ENCODE measurements at places on chromosomes 13 and 19.

GRCh38 chr13:111115965-111116521, 933 bp downstream of the ARHGEF7 start:
- no peak for DNase-seq

DNA sequence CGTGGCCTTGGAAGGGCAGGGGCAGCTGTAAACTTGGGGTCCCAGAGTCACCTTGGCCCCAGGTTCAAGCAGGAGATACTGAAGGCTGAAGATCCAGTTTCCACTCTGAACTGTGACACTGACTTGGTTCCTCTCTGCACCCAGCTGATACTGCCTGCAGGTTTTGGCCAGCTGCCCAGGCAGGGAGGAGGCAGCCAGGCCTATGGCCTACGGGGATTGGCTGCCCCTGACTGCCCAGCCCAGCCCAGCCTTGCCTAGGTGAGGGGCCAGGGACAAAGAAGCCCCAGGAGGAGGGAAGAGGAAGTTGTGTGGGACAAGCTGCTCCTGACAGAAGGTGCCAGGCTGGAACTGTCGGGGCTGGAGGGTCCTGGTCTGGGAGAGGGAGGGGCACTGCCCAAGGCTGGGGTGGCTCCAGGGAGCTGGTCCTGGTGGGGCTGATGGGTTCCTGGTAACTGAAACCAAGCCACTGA, 51.7 kb upstream of the CYP4F8 start:
- DNase-seq: peak; percentile 16

DNA sequence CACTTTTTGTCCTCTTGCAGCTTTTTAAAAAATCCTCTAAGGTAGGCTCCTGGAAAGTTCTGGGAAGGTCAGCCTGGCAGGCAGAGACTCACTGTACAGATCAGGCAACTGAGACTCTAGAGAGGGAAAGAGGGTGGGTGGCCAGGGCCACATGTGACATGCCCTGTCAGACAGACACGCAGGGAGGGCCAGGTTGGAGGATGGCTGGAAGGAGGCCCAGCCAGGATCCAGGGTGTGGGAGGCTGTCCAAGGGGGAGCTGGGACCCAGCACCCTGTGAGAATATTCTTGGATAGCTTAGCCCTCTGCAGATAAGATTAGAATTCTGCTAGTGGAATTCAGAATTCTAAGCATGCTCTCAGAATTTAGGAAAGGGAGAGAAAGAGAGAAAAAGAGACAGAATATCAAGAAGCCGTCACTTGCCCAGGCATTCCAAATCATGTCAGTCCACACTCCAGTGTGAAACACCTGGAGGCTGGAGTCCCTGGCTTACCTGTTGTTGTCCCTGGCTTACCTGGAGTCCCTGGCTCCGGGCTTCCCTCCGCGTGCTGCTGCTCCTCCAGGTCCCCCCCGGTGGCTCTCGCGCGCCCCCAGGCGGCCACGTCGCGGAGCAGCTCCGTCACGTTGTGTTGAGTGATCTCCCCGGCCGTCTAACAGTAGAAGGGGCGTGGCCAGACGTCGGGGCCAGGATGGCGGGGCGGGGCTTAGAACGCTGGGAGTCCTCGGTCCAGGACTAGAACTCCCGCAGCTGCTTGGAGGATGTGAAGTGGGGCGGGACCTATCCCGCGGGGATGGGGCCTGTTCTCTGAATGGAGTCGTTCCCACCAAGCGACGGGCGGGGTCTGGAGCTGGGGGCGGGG, 2.8 kb upstream of the TNNI3 start:
- peak; percentile 94 for DNase-seq

GRCh38 chr19:40225440-40226305, 816 bp downstream of the CCNP start:
- no peak for DNase-seq

DNA sequence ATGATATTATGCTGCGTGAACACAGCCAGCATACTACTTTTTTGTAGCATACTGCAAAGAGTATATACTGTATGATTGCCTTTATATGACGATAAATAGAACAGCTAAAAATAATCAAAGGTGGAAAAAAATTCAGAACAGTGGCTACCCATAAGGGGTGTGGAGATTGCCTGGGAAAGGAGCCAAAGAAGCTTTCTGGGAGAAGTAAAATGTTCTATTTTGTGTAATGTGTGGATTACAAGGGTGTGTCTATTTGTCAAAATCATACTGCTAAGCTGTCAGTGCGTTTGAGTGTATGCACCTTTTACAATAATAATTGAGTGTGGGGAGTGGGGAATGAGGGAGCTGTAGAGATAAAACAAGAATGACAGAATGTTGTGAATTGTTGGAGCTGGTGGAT, 45.2 kb upstream of the MTIF3 start:
- DNase-seq: no peak

DNA sequence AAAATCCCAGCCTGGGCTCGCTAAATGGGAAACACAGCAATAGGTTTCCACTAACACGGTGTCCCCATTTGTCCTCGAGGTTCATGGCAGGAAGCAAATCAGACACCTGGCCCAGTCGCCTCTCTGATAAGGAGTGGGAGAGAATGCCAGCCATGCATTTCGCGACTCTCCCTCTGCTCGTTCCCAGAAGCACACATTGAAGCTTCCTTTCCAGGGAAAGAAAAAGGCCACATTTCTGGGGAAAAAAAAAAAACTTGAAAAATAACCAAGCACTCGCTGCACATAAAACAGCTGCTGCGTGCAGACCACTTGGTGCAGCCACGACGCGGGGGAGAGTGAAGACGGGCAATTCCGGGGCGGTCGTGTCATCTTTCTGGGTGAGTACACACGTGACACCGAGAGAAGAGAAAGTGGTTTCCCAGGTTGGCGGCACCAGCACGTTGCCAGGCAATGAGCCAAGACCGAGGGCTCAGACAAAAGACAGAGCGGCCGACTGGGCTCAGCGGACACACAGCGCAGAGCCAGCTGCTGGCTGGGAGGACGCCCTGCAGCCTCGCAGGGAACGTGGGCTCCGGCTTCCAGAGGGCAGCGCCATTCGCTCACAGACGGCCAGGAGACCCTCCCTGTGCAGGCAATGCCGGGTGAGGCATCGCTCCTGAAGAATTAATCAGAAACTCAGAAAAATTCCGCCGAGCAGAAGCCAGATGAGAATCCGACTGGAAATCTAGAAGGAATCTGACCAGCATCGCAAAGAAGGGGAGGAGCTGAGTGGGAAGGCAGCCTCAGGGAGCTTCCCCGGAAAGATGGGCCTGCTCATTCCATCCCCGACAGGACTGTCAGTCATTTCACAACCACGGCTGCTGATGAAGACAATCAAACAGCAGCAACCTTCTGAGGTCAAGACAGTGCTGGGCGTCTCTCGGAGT, 83.2 kb upstream of the IRS2 start:
- no peak for DNase-seq

- DNase-seq: no peak
These were observed 105.7 kb downstream of the DNAJC15 start for GRCh38 chr13:43129066-43129465.

DNA sequence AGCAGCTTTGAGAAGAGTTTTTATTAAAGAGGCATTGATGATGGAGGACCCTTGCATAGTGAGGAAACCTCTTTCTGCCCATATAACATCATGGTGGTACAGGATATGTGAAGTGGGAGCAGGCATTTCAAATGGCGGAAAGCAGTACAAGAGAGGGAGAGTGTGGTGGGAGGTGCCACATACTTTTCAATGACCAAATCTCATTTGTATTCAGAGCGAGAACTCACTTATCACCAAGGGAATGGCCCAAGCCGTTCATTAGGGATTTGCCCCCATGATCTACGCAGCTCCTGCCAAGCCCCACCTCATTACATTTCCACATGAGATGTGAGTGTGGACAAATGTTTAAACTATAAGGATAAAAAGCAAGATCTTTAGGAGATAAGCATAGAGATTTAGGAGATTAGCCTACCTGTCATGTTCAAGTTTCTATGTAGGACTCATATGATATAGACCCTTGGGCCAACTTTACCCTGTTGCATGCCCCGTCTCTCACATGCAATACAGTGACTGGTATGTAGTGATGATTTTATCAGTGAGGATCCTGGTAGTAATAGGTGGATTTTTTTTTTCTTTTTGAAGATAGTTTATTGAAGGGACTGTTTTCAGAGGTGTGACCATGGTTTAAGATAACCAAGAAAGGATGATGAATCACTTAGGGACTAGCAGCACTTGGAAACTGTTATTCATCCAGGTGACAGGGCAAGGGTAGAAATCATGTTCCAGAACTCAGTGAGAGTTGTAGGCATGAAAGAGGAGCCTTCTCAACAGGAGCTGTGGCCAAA, 38.3 kb downstream of the DNAJC15 start:
- no peak for DNase-seq

- no peak for DNase-seq
These were observed 45.3 kb upstream of the TRPC4 start for GRCh38 chr13:37914781-37915391.

- peak; percentile 94 for DNase-seq
These were observed 40.3 kb downstream of the RCBTB2 start for GRCh38 chr13:48492470-48493065.

DNA sequence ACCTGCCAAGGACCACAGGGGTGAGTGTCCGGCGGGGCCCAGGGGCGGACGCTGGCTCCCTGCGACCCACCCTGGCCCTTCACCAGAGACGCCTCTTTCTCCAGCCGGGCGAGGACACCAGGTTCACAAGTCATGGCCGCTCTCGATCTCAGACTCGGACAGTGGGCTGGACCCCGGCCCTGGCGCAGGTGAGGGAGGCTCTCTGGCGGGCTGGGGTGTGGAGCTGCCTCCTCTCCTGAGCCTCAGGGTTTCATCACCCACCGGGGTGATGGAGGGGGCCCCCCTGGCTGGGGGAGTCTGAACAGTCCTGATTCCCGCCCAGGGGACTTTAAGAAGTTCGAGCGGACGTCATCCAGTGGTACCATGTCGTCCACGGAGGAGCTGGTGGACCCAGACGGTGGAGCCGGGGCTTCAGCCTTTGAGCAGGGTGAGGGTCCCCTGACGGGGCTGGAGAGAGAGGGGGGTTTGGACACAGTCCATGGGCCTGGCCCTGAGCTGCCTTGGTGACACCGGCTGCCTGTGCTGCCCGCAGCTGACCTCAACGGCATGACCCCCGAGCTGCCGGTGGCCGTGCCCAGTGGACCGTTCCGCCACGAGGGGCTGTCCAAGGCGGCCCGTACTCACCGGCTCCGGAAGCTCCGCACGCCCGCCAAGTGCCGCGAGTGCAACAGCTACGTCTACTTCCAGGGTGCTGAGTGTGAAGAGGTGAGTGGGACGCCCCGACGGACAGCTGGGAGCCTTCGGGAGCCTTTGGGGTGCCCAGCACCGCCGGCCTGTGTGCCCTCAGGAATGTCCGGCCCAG, 13.6 kb downstream of the ARHGAP45 start:
- no peak for DNase-seq

- DNase-seq: no peak
These were observed 470 bp downstream of the ZNF835 start for GRCh38 chr19:56670961-56671612.

- DNase-seq: peak; percentile 28
These were observed 2.9 kb downstream of the RPS11 start for GRCh38 chr19:49499030-49499670.

DNA sequence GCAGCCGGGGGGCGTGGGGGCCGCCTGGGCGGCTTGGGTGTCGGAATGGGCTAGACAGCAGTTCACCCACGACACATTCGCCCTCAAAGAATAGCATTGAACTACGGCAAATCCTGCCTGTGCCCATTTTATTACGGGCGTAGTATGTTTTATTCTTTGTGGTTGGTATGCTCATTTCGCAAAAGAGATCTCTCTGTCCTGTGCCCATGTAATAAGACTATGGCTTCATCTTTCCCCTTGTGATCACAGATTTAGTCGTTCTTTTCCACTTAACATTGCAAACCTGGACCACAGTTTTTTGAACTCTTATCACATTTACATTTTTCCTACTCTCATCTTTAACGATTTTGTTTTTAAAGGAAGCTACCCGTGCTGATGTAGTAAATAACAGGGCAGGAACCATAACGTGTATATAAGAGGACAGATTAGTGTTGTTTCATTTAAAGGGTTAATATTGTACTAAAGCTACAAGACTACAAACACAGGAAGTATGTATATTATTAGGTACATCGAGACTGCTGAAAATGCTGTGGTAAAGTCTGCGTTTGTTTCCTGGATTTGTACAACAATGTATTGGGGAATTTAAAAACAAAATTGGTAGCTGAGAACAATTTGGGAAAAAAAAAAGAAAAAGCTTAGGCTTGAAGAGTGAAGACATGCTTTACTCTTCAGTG, 3.2 kb upstream of the MYCBP2 start:
- no peak for DNase-seq

DNA sequence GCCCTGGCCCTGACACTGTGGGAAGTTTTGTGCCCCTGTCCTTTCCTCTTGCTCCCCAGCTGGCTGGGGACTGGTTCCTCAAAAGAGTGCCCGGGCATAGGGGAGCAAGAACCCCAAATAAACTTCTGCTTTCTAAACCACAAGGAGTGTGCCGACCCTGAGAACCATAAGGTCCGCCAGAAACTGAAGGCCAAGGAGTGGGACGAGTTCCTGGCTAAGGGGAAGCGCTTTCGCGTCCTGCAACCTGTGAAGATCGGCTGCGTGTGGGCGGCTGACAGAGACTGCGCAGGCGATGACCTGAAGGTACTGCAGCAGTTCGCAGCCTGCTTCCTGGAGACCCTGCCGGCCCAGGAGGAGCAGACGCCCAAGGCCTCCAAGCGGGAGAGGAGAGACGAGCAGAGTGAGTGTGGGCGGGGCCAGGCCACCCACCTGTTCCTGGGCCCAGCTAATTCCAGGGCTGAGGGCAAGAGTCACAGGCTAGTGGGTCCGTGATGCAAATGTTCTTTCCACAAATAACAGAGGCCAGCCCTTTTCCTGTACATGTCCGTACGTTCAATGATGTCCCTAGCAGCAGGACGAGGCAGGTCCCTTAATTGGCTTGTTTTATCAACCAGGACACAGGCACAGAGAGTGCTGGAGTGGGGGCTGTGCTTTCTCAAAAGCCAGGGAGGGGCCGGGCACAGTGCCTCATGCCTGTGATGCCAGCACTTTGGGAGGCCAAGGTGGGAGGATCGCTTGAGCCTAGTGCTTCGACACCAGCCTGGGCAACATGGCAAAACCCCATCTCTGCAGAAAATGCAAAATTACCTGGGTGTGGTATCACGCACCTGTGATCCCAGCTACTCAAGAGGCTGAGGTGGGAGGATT, 25.6 kb downstream of the UBXN6 start:
- DNase-seq: no peak

- no peak for DNase-seq
These were observed 163.4 kb upstream of the GPR12 start for GRCh38 chr13:26923824-26924605.

GRCh38 chr19:31294189-31294588, 55.0 kb downstream of the TSHZ3 start:
- no peak for DNase-seq

- DNase-seq: no peak
These were observed 1253.0 kb downstream of the PCDH17 start for GRCh38 chr13:58884353-58885209.

- no peak for DNase-seq
These were observed 617.2 kb downstream of the DCT start for GRCh38 chr13:93862259-93862658.

GRCh38 chr13:40208517-40208916, 457.9 kb downstream of the FOXO1 start:
- DNase-seq: no peak

All from NAMALWA (cell line).